ENCODE measurements at places on chromosomes 16 and 17.

GRCh38 chr16:51392521-51393187, 241.6 kb upstream of the SALL1 start:
- DNase-seq, result no peak

DNA sequence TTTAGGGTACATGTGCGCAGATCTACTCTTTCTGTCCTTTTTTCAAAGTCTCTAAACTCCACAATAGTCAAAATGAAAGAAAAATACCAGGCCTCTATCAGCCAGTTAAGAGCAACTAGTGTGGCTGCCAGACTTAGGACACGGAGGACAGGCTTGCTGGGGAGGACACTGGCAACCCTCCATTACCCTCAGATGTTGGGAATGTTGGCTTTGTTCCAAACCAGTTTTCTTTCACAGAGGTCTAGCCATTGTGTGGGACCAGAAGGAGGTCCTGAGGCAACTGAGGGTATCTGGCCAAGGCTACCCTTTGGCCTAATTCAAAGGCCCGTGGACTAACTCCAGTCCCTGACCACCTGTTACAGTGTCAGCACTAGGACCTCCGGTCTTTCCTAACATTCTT, 51.2 kb upstream of the MED9 start:
- DNase-seq, result no peak

GRCh38 chr17:2468270-2468669, 43.4 kb downstream of the METTL16 start:
- DNase-seq, result no peak

- DNase-seq, result no peak
Measured at GRCh38 chr17:75086496-75087181, 1.1 kb upstream of the SLC16A5 start.

GRCh38 chr16:76654088-76654820, 377.1 kb downstream of the CNTNAP4 start:
- no peak for DNase-seq

DNA sequence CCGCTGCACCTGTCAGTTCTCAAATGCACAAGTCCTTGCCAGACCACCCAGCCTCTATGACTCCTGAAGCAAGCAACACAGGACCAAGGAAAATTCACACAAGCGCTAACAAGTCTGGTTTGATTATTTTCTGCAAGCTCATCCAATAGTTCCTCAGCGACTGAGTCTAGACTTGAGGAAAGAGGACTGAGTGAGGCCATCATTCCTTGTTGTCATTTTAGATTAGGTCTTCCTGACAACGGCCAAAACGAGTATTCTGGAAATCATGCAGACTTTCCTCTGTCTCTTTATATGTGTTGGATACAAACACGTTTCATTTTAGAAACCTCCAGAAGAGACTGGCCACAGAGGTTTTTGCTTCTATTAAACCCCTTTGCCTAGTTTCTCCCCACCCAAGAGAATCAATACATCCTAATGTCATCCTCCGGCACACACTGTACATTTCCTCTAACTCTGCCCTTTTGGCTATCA, 561 bp downstream of the CCDC47 start:
- DNase-seq, result peak; percentile 22

DNA sequence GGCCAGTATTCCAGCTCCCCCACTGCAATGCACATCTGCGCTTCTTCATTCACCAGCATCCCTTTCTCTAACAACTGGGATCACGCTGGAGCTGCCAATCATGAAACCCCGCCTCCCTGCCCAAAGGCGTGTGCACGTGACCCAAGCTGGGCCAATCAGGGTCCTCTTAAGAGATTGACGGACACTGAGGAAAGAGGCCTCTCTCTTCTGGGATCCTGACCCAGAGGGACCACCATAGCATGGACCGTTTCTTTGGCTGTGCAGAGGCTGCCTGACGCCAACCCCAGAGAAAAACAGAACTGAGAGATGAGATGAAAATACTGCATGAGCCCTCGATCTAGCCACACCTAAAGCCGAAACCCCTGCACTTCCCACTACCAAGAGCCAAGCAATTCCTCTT, 32.0 kb downstream of the COTL1 start:
- DNase-seq, result peak; percentile 29

- no peak for DNase-seq
Measured at GRCh38 chr17:81117672-81118198, 47.6 kb upstream of the PVALEF start.

- DNase-seq, result no peak
Measured at GRCh38 chr17:81898029-81898866, 3.8 kb upstream of the NPB start.

DNA sequence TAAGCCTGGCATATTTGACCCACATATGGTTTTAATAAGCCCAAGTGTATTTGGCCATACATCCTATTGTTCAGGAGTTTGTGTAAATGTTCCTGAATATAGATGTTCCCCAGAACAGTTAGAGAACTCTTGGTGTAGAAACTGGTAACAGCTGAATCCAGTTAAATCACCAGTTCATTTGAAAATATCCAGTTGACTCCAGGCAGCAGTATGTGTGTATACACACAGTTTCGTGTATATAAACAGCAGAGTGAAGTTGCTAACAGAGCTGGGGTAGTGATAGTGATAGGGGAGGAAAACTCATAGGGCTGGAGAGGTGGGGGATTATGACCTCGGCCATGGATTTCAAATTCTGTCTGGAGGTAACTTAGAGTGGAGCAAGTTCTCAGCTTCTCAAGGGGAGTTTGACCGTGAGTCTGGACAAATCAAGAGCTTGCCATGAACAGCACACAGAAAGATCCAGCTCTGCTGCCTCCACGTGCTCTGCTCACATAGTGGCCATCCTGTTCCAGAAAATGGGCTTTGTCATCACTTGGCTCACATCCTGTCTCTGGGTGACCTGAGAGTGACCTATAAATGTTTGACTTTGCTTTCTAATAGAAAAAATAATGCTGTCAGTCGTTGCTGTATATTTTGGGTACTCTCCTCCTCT, 30.6 kb upstream of the MMD start:
- peak; percentile 73 for DNase-seq

- DNase-seq, result no peak
Measured at GRCh38 chr17:16040710-16041251, 41.2 kb downstream of the TTC19 start.

DNA sequence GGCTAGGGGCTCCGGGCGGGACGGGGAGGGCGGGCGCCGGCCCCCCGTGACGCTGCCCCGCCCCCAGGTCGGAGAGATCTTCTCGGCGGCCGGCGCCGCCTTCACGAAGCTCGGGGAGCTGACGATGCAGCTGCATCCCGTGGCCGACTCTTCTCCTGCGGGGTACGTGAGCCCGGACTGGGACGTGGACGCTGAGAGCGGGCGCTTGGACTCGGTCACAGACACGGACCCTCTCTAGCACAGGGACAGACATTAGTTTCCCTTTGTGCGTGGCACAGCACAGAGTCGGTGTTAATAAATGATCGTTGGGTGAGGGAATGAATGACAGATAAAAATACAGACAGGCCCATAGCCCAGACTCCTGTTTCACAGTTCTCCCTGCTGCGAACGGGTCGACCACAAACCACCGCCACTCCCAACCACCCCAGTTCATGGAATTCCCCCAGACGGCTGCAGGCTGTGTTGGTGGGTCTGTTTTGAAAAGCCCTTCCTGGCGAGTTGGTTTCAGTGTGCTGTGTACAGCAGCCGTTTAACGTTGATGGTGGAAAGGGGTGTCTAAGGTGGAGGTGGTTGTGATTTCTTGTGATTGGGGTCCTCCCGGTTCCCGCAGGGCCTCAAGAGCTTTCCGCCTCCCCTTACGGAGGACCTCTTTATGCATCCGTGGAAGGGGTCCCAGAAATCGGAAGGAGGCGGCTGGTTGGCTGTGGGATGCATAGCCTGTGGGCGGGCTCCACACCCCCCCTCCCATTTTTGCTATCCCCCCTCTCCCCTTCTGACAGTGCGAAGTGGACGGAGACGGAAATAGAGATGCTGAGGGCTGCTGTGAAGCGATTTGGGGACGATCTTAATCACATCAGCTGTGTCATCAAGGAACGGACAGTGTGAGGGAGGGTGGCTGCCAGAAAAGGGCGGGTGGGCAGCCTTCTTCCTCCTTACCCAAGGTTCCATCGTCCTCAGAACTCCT, 2.9 kb downstream of the RNASEK start:
- peak; percentile 83 for DNase-seq

DNA sequence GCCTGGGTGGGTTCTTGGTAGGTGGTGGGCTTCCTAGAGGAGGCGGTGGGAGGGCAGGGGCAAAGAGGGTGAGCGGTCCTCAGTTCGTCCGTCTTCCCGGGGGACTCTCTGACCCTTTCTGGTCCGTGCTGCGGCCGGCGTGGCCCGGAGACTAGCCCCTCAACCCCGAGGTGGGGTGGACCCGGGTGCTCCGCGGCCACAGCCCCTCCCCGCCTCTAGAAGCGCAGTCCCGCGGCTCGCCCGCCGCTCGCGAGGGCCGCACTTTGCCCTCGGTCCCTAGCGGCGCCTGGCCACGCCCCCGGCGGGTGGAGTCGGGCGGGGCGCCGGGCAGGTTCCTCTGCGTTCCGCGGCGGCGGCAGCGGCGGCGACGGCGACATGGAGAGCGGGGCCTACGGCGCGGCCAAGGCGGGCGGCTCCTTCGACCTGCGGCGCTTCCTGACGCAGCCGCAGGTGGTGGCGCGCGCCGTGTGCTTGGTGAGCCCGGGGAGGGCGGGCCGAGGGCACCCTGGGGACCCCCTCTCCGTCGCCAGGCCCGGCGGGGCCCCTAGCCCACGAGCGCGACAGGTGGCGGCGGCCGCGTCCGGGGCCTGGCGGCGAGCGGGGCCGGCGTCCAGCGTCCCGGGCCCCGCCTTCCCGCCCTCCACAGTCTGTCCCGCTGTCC, at the start of gene SYNGR2:
Gene SYNGR2, plus strand, starts transcription at position 340 of the 661 bp plus-strand sequence. Its CDS starts 36 bp downstream, at position 376.
- peak; percentile 94 for DNase-seq

DNA sequence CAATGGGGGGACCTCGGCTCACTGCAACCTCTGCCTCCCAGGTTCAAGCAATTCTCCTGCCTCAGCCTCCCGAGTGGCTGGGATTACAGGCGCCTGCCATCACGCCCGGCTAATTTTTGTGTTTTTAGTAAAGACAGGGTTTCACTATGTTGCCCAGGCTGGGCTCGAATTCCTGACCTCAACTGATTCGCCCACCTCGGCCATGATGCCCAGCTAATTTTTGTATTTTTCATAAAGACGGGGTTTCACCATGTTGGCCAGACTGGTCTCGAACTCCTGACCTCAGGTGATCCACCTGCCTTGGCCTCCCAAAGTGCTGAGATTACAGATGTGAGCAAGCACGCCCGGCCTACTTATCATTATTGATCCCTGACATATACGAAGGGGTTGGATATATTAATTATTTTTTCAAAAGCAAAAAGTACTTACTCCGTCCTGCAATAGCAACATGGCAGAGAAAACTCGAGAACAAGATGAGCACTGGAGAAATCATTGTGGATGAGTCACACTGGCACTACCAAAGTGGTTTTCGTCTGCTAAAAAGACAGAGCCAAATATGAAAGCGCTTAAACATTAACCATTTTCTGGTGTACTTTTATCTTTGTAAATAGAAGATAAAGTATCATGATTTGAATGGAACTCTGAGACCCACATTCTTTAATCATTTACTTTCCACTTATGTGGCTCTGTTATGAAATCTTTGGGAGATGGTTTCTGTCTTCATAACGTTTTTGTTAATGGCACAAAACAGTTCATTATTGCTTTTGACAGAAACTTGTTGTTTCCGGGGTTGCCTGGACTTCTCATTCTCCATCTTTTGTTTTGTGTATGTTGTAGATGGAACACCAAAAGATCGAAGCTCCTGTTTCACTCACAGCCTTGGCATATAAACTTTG, at the start of gene APOH:
Gene APOH, minus strand, starts transcription at position 529 of the 896 bp plus-strand sequence. Its CDS starts 36 bp downstream, at position 493.
- no peak for DNase-seq

DNA sequence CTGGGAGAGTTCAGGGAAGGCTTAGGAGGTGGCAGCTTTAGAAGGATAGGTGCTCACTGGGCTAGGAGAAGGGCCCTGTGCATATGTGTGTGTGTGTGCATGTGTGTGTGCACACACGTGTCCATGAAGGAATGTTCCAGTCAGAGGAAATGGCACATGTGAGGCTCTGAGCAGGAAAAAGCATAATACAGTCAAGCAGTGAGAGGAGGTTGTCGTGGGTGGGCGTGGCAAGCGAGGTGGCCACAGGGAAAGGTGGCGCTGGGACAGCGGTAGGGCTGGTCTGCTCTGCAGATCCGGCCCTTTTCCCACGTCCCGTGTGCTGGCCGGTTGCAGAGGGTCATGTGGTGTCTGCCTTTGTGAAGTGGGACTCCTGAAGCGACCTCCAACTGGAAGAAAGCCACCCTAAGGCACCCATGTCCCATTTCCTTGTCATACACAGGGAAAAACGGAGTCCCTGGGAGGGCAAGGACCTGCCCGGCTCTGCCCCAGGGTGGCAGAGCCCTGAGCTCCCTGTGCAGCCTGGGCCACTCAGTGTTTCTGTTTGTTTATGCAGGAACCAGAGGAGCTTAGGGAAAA, 40.1 kb downstream of the NT5M start:
- DNase-seq, result no peak

DNA sequence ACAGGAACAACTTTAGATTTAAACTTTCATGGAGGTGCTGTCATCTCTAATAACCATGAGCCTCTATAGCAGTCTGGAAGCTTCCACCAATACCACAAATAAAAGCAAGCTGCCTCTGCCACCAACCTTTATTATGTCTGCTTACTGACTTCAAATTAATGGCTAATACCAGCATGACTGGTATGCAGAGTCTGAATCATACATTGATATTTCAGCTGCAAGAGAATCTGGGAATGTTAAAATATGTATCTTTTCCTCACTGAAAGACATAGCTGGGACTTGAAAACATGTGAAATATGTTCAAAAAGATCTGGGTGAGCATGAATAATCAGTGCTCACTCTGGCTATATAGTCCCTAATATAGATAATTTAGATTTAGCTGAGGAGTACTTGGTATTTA, 488.6 kb downstream of the CDH8 start:
- DNase-seq, result no peak

GRCh38 chr17:65888649-65889048, 303.3 kb downstream of the CEP112 start:
- DNase-seq, result no peak

GRCh38 chr16:67415872-67416793, at the start of gene ZDHHC1:
TSS of gene ZDHHC1 (minus strand) at chr16:67416477. CDS start at chr16:67407775, 8,702 bp downstream.
- DNase-seq, result peak; percentile 84

DNA sequence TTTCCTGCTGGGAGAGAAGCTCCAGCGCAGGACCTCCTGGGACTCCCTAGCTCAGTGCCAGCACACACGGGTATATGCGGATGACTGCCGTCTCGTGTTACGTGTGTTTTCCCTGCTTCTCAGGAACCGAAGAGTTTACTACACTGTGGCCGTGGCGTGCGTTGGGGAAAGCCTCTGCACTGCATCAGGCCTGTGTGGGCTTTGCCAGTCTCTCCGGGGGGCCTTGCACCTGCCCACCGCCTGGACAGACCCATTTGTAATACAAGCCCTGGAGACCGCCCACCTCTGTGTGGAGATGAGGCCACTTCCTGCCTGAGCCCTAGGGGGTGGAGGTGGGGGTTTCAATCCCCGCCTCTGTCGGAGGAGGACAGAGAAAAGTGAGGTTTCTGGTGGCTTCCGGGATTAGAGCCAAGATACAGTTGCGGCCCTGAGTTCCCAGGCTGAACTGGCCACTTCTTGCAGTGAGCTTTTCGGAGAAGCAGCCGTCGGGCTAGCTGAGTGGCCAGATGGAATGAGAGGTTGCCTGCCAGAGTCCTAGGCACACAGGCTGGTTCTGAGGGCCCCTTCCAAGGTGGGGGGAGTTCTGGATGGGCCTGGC, 43.4 kb upstream of the GSE1 start:
- peak; percentile 63 for DNase-seq

- no peak for DNase-seq
Measured at GRCh38 chr17:40531051-40531991, 29.9 kb upstream of the TNS4 start.
